Activated gamma-delta T cell (primary cell): ENCODE measurements at places on chromosomes 6 and 20.

DNA sequence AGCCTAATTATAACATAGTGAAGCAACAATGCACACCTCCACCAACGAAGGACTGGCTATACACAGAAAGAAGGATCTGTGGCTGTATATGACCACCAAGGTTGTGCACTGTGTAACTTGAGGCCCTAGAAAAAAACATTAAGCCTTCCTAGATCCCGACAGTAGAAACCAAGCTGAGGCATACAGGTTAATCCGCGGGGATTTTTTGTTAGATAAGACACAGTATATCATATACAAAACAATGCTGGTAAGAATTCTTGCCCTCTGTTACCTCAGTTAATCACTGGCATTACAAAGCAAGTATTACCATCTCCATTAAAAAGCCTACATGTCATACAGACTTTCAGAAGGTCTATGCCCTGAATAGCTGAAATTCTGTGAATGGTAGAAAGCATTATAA is 228.8 kb downstream of the TBC1D32 start:
- no peak for DNase-seq

- no peak for DNase-seq
Measured at GRCh38 chr6:35474131-35474941, 6.1 kb downstream of the RPL10A start.

GRCh38 chr6:168116975-168117899 is 38.2 kb upstream of the FRMD1 start:
- DNase-seq: no peak

GRCh38 chr6:116877743-116878142 is 701 bp downstream of the RFX6 start:
- no peak for DNase-seq

GRCh38 chr6:170047823-170048222 is 243.1 kb downstream of the DLL1 start:
- no peak for DNase-seq

DNA sequence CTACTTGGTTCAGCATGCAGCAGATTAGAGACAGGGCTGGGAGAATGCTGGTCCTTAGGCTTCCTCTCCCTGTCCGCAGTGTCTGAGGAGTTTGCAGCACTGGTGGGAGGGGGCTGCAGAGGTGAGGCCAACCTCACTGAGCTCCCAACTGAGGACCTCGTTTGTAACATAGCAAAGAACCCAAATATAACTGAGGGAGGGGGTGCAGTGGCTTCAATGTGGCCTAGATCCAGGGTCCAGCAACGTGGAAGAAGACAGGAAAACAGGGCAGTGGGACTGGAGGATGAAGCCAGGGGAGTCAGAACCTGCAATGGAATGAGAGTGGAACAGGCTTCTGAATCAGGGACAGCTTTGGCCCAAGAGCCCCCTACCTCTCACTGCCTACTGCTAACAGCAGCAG is 84.3 kb upstream of the MAFB start:
- no peak for DNase-seq

GRCh38 chr6:50995036-50995435 is 176.4 kb downstream of the TFAP2B start:
- DNase-seq: no peak

- no peak for DNase-seq
Measured at GRCh38 chr6:11208267-11208666, 24.2 kb downstream of the NEDD9 start.

GRCh38 chr6:35498422-35499067 is 1.7 kb upstream of the TEAD3 start:
- DNase-seq: no peak

DNA sequence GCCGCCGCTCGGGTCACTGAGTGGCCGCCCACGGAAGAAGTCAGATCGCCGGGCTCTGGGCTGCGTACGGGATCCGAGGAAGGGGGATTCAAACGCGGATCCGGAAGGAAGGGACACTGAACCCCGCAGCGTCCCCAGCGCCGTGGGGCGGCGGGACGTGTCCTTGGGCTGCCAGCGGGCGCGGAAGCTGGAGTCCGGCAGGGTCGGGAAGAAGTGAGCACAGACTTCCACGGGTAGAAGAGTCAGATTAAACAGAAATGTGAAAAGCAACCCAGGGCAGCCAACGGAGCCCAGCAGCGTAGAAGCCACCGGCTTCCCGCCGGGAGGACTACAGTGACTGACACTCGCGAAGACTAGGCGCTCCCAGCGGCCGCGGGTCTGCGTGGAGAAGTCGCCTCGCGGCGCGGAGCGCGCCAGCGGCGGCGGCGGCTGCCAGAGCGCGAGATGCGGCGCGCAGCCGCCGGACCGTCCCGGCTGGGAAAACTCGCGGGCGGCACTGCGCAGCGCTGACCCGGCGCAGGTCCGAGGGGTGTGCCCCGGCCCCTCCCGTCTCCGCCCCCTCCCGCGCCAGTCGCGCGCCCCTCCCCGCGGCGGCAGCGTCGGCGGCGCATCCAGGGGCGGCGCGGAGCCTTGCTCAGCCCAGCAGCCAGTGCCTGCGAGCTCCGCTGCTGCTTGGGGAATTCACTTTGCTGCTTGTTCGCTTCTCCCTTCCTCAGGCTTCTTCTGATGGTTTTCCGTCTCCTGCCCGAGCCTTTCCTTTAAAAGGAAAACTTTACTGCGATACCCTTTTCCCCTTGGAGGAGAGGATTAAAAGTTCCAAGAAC is at the start of gene SAMD5:
Gene SAMD5 (plus strand): TSS at position 649 of the 824 bp plus-strand sequence. CDS start 239 bp downstream, outside the sequence.
- DNase-seq: no peak

- DNase-seq: no peak
Measured at GRCh38 chr6:128039543-128039942, 138.7 kb upstream of the THEMIS start.

DNA sequence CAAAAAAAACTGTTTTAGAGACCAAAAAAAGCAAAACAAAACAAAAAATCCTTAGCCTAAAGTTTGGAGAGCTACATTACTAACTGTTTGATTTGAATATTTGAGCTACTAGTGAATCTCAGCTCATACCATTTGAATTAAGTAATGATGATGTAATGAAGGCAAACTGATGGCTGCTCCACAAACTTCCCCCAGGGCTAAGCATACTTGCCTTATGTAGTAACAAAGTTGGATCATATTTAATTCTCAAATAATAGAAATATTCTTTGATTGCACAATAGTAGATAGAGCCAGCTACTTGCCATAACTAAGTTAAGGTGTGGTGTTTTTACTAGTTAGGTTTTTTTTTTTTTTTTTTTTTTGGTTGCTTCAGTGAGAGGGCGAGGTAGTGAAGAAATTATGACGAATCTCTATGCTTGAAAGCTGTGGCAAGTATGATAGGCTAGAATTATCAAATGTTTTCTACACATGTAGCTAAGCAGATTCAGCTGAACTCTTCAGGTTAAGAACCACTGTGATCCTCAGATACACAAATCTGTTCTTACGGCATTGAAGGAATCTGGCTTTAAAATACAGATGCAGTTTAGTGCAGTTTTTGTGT is 2.9 kb downstream of the RAB32 start:
- DNase-seq: no peak

GRCh38 chr6:36200154-36200891 is 3.8 kb downstream of the BRPF3 start:
- DNase-seq: no peak

GRCh38 chr20:63178889-63179686 is 36.8 kb downstream of the YTHDF1 start:
- DNase-seq: peak; percentile 46

DNA sequence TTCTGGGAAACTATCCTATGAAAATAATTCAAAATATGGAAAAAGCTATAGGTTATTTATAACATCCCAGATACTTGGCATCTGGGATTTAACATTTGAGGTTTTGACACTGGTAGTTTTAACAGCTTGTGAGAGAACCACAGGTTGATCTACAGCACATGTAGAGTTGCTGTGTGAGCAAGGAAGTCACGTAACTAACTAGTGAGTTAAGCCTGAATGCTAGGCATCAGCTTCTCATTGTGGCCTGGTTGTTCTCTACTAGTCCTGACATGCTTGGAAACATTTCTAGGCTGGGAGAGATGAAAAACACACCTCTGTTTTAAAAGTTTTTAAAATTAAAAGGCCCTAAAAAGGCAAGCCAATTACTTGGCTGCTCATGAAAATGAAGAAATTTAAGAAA is 28.2 kb downstream of the ESF1 start:
- no peak for DNase-seq

DNA sequence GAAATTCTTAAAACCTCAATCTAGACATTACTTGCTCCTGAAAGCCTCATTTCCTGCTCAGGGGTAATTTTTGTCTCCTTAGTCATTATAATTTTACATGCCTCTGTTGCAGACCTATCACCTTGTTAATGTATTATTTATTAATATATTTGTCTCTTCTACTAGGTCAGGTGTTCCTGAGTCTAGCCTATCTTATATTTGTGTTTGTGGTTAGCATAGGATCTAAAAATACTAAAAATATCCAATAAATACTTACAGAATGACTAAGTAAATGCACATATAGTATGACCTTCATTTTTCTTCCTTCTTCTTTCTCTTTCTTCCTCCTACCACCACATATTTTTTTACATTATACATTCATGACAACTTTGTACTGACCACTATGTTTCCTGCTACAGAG is 268.9 kb upstream of the HS3ST5 start:
- DNase-seq: no peak

DNA sequence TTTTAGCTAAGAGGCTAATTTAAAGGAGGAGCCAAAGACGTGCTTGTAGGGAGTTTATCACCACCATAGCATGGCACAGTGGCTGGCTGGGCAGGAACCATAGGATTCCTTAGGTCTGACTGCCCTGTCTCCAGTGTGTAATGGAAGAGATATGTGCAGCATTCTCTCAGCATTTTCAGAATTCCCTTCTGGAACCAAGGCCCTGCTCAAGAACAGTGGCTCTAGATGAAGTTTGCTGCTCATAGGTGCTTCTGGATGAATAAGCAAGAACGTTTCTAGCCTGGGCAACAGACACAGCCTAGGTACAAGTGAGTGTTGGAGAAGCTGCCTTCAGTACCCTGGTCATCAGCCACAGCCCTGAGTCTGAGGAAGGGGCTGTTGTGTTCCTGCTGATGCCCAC is 69.1 kb downstream of the LCA5 start:
- DNase-seq: no peak

- DNase-seq: no peak
Measured at GRCh38 chr20:1831606-1832005, 63.6 kb upstream of the SIRPA start.

- no peak for DNase-seq
Measured at GRCh38 chr6:15823838-15824414, 161.1 kb upstream of the DTNBP1 start.

- DNase-seq: no peak
Measured at GRCh38 chr6:163344411-163344810, 70.1 kb upstream of the QKI start.

GRCh38 chr6:24673625-24674024 is 6.7 kb downstream of the ACOT13 start:
- no peak for DNase-seq

GRCh38 chr20:44586289-44586911 is 4.0 kb downstream of the PKIG start:
- DNase-seq: no peak

DNA sequence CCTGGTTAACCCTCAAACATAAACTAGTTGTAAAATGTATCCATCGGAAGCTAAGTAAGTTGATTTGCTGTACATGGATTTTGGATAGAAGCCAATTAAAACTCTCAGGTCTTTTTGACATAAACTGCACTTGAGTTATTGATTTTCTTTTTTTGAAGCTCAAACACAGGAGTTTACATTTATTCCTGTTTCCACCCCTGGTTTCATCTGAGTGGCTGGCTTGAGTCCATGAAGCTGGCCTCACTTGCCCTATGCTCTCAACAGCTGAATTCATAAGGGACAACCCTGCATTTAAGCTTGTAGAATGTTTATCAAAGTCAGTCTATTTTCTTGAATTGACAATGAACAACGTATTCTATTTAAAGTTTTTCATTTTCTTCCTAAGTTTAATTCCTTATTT is 58.1 kb upstream of the PLEKHG1 start:
- no peak for DNase-seq

GRCh38 chr6:110485491-110485890 is 9.1 kb upstream of the SLC22A16 start:
- DNase-seq: no peak

DNA sequence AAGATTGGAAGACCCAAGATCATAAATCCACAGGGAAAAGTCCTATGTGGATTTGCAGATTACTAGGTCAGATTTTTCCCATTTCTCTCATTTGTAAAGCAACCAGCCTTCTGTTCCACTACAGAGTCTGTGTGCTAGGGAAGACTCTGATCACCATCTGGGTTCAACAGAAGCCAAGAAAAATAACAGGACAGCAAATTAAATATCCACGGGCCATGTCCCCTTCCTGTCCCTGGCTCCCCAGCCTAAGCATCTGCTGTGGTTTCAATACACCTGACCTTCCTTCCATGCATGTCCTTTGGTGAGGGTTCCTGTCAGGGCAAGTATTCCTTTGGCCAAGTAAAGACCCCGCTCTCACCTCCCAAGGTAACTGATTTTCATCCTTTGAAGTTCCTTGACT is 558.8 kb downstream of the KIF16B start:
- no peak for DNase-seq
